Fibroblast of lung (primary cell): ENCODE measurements at places on chromosomes 1 and 21.

- H3K27me3 ChIP-seq = peaks cover 25% of the 10 kb centered on the region
- H3K36me3 ChIP-seq = no peaks in the 10 kb centered on the region
- no peak overlapping the region for H3K4me3 ChIP-seq
- H3K27ac ChIP-seq = no peak overlapping the region
Observed at GRCh38 chr1:160086456-160086892, 5.1 kb downstream of the KCNJ9 start.

DNA sequence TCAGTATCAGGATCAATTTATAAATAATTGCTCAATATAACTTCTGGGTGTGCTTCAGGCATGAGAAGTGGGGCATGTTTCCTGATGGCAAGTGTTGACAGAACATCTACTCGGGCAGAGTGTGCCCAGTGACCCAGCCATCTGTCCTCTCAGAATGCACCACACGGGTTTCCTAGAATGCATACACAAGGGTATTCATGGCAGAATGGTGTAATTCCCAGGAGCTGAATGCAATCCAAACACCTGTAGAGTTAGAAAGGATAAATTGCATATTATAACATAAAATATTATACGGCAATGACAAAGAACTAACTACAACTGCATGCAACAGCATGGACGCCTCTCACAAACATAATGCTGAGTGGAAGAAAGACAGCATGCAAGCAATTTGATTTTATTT is 391.9 kb downstream of the SIPA1L2 start:
- H3K4me3 ChIP-seq = no peak overlapping the region
- no peak for DNase-seq
- H3K4me1 ChIP-seq = no peaks in the 10 kb centered on the region
- no peaks in the 10 kb centered on the region for H3K36me3 ChIP-seq

DNA sequence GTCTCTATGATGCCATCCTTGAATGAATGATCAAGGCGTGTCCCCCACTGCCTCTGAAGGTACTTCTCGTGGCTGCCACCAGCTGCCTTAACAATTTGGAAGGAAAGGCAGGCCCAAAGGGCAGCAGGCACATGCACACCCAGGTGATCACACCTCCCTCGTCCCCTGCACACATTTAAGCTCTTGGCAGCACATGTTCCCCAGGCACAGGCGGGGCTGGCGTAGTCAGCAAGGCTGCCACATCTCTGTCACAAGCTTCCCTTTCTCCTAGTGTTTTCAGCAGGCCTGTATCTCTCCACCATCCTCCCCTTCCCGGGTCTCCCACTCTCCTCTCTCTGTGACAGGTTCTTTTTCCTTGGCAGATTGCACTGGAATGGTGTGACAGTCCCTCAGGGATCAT is 111.9 kb downstream of the CACNA1E start:
- H3K36me3 ChIP-seq = no peaks in the 10 kb centered on the region
- no peak overlapping the region for H3K4me3 ChIP-seq
- no peak for DNase-seq
- H3K27ac ChIP-seq = no peak overlapping the region

DNA sequence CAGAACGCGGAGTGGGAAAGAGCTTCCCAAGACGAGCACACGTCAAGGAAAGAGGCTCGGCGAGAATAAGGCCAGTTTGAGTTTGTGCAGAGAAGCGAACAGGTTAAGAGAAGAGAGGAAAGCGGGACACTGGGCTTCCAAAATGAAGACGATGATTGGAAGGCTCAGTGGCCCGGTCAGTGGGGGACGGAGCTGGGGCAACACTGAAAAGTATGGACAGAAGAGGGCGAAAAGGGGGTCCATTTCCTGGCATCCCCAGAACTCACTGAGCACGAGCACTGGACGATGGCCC is 258 bp downstream of the CCT3 start:
- no peaks in the 10 kb centered on the region for H3K27me3 ChIP-seq
- H3K36me3 ChIP-seq = peaks cover 10% of the 10 kb centered on the region
- peak overlapping the region; percentile 75 for H3K4me3 ChIP-seq
- H3K4me1 ChIP-seq = no peaks in the 10 kb centered on the region
- peak overlapping the region; percentile 82 for H3K27ac ChIP-seq

DNA sequence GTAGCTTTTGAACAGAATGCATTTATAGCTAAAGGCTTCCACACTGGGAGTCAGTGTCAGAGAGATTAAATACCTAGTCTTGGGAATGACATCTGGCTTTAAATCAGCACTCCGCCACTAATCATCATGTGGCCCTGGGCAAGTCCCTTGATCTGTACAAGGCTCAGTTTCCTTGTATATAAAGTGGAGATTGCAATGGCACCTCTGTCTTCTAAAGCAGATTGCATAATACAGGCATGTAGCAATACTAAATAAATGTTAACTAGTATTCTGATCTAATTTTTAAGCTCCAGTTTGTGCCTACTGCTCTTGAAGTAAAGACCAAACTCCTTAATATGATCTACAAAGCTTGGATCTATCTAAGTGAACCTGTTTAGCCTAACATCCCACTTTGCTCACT is 249.4 kb downstream of the PLPP3 start:
- H3K4me1 ChIP-seq = peaks cover 11% of the 10 kb centered on the region
- no peaks in the 10 kb centered on the region for H3K27me3 ChIP-seq
- H3K27ac ChIP-seq = no peak overlapping the region
- H3K4me3 ChIP-seq = no peak overlapping the region
- no peak for DNase-seq

GRCh38 chr1:45442272-45442671 is 48.7 kb downstream of the TESK2 start:
- peak; percentile 59 for DNase-seq
- no peaks in the 10 kb centered on the region for H3K36me3 ChIP-seq
- H3K27ac ChIP-seq = no peak overlapping the region
- no peaks in the 10 kb centered on the region for H3K4me1 ChIP-seq

DNA sequence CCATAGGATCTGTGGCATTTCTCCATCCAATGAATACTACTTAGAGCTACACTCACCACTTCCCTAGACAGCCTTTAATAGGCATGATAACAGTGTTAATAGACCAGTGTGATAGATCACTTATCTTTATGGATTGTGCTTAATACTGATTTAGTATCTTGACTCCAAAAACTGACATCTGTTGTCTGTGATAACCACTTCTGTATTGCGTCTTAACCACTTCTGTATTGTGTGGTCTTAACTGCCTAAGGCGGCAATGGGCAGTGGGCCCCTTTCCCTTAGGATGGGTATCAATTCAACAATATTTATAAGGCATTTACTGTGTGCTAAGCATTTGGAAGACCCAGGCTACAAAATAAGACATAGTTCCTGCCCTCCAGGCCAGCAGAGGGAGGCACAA is 32.0 kb upstream of the RCAN3 start:
- no peak overlapping the region for H3K4me3 ChIP-seq
- no peaks in the 10 kb centered on the region for H3K4me1 ChIP-seq
- H3K36me3 ChIP-seq = no peaks in the 10 kb centered on the region
- no peak for DNase-seq
- no peak overlapping the region for H3K27ac ChIP-seq
- no peaks in the 10 kb centered on the region for H3K27me3 ChIP-seq
